Foreskin keratinocyte (primary cell): ENCODE measurements at places on chromosomes 13 and 19. TPM values are rescaled to one million over a fixed set of nuclear protein-coding genes. Genes with fewer than 3 reads are reported as not detected.

- DNase-seq, result peak; percentile 19
These were observed 1.1 kb downstream of the SHISA2 start for GRCh38 chr13:26050568-26051230.

DNA sequence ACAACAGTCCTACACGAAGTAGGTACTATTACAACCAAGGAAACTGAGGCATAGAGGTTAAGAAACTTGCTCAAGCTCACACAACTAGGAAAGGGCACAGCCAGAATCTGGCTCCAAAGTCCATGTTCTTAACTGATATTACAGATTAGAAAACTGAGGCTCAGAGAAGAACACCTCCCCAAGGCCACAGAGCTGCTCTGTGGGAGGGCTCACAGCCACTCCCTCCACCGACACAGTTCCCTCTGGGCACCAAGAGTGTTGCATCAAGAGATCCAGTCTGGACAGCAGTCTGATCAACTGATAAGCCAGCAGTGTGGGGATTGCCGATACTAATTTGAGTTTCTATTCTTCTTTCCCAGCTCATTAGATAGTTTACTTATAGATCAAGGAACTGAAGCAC, 29.5 kb downstream of the SLC15A1 start:
- no peak for DNase-seq

GRCh38 chr19:48711106-48711662, 8.3 kb downstream of the MAMSTR start:
- DNase-seq, result no peak

Gene VAV1
- total RNA-seq, result 0.14 and 0.34 TPM in 2 replicates

Gene CELF5
- total RNA-seq, result 0.11 and 0.20 TPM in 2 replicates
